ENCODE measurements at places on chromosomes 6 and 20. TPM values are rescaled to one million over a fixed set of nuclear protein-coding genes. Genes with fewer than 3 reads are reported as not detected.

DNA sequence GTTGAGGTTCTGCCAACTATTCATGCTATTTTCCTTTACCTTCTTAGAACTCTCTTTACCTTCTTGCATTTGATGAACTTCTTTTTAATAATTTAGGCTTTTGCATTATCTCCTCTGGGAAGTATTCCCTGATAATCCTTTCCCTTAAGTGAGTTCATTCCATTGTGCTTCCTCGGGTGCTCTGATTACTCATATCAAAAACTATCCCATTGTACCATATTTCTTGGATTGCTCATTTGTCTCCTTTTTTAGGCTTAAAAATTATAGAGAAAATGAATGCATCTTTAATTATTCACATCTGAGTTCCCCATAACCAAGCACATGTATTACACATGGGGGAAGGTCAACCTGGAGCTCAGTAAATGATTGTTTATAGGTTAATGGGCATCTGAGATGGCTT is 2.5 kb downstream of the CALHM4 start:
- no peak for ATAC-seq

The LY6G6D gene
- total RNA-seq: not detected

GRCh38 chr20:54549658-54550326 is 74.4 kb downstream of the DOK5 start:
- no peak for ATAC-seq

GRCh38 chr6:33856655-33857054 is 52.9 kb upstream of the MLN start:
- ATAC-seq: peak; percentile 94

The MYBL2 gene
- 95.5 TPM for total RNA-seq

- ATAC-seq: peak; percentile 81
Observed at GRCh38 chr6:7006515-7007191, 101.1 kb upstream of the RREB1 start.

DNA sequence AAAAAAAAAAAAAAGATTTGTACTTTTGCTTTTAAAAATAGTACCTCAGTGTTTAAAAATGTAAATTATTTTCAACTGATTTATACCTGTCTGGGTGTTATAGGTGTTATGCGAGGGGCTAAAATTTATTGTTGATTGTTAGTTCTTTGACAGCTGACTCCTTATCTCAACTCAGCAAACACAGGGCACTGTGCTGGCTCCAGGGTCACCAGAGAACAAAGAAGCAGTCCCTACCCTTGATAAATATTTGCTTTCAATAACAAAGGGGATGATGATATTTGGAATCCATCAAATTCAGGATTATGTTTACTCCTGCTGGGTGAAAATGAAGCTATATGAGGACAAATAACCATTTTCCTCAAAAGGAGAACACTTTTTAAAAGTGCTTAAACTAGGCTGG is 34.2 kb upstream of the KAT14 start:
- no peak for ATAC-seq

DNA sequence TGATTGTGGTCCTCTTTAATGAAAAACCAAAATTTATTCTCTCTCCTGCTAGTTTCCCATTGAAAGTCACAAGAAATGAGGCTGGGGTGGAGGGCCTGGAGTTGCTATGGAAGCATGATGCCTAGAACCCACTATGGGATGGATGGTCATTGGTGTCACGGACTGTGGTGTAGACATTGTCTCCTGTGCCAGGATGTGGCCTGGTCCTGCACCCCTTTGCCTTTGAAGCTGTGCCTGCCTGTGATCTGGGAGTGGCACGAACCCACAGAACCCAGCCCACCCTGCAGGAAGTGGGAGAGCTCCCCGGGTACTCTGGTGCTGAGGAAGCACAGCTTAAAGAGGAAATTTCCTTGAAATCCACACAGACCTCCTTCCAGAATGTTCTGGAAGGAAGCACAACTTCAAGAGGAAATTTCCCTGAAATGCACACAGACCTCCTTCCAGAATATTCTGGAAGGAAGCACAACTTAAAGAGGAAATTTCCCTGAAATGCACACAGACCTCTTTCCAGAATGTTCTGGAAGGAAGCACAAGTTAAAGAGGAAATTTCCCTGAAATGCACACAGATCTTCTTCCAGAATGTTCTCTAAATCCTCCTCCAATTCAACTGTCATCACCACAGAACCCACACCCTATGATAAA is 105.6 kb downstream of the CDH26 start:
- ATAC-seq: no peak

GRCh38 chr6:163249651-163250101 is 164.8 kb upstream of the QKI start:
- no peak for ATAC-seq

DNA sequence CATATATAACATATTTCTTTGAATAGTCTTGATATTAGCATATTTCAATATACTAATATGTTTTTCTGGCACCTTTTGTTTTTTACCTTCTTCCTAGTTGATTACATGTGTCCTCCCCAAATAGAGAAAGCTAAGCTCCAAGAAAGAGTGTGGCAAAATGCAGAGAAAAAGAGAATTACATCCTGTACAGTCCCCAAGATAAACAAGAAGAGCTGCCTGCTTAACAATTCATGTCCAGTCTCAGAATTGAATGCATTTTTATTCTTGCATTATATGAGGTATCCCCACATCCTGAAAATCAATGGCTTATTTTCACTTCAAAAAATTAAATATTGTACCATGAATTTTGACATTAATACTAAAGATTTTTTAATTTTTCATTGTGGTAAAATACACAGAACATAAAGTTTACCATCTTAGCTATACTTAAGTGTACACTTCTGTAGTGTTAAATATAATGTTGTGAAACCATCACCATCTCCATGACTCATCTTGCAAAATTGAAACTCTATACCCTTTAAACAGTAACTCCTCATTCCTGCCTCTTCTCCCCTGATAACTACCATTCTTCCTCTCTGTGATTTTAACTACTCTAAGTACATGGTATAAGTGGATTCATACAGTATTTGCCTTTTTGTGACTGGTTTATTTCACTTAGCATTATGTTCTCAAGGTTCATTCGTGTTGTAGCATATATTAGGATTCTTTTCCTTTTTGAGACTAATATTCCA is 490.3 kb downstream of the COL12A1 start:
- ATAC-seq: no peak

- no peak for ATAC-seq
Observed at GRCh38 chr20:58503668-58504067, 11.5 kb downstream of the APCDD1L start.

DNA sequence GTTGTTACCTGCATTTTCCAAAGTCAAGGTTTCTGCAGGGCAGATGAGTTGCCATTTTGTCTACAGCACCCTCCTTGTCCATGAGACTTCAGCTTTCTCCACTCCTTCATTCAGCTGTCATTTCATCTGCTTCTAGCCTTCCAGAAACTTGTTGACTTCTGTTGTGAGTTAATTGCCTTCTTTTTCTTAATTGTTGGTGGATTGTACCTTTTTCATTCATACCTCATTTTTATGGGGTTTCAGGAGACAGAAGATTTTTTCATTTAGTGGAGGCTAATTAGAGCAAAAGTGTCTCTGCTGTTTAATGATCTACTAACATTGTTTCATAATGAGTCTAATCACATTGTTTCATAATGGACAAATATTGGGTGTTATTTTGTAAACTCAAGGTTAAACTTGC is 7.5 kb upstream of the SUMO4 start:
- ATAC-seq: no peak

GRCh38 chr20:49594143-49594930 is 26.4 kb upstream of the PTGIS start:
- peak; percentile 71 for ATAC-seq

The RALGAPB gene
- total RNA-seq: 30.1 TPM

DNA sequence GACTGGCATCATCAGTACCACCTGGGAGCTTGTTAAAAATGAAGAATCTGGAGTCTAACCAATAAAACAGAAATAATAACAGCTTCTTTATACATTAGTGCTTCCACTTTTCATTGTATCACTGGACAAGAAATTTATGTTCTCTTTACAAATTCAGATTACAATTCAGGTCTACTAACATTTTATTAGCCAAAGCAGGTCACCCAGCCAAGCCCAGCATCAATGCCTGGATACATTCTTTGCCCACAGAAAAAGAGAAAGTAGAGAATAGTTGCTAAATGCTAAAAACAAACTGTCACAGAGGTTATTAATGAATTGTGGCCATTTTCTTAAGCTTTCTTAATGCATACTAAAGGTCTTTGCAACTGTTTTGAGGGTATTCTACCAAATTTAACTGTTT is 458.3 kb downstream of the BTBD3 start:
- no peak for ATAC-seq

The EEF1E1 gene
- total RNA-seq: 31.3 TPM

The NAPB gene
- total RNA-seq: 11.5 TPM

The PNLDC1 gene
- total RNA-seq: 0.82 TPM

DNA sequence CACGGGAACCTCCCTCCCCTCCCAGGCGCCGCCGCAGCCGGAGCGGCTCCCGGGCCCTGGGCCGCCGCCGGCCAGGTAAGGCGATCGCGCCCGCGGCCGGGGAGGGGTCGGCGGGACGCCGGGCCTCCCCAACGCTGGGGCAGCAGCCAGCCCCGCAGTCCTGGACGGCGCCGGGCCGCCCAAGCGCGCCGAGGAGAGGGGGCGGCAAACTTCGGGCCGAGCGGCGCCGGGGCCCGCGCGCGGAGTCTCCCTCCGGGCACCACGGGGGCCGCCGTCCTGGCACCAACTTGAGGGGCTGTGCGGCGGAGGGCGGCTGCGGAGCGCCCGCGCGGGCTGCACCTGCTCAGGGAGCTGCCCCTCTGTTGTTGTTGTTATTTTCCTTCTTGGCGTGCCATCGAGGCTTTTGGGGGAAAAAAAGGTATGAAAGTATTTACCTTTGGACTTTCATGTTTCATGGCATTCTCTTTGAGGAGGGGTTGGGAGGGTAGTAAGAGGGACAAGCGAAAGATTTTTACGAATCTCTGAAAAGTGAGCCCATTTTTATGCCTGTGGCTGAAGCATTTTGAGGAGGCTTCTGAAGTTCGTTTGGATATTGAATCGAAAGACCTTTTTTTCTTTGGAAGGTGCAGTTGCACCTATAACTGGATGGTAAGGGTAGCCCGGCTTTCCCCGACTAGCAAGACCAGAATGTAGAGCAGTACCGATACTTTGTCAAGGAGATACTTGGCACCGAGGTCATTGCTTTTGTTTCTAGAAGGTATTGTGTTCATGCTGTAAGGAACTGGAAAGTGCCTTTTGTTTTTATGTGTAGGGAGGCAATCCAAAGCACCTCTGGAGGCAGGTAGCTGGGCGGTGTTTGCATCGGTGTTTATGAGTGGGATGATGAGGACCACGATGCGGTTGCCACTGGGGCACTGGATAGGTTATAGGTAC is at the start of gene RNF182:
RNF182 (plus strand) TSS at position 4 of the 933 bp plus-strand sequence. CDS start 52,168 bp downstream, outside the sequence.
- peak; percentile 79 for ATAC-seq

- no peak for ATAC-seq
Observed at GRCh38 chr6:110315207-110315868, 42.8 kb downstream of the METTL24 start.

GRCh38 chr20:61803915-61804751 is 261.5 kb downstream of the TAF4 start:
- peak; percentile 35 for ATAC-seq

- no peak for ATAC-seq
Observed at GRCh38 chr20:52847731-52848359, 124.3 kb upstream of the TSHZ2 start.

The TSHZ2 gene
- 29.8 TPM for total RNA-seq

The ADAM33 gene
- not detected for total RNA-seq

The CTCFL gene
- not detected for total RNA-seq

- peak; percentile 40 for ATAC-seq
Observed at GRCh38 chr6:152356662-152357061, 280.5 kb downstream of the SYNE1 start.

The NQO2 gene
- 25.1 TPM for total RNA-seq

The FRMD1 gene
- not detected for total RNA-seq

GRCh38 chr6:44289726-44290260 is 19.5 kb downstream of the TMEM151B start:
- ATAC-seq: no peak

The SPATS1 gene
- not detected for total RNA-seq

GRCh38 chr6:109073344-109074132 is 21.1 kb downstream of the SESN1 start:
- peak; percentile 57 for ATAC-seq

The VWA7 gene
- total RNA-seq: 2.9 TPM

GRCh38 chr20:2840967-2841531 is 504 bp downstream of the VPS16 start:
- ATAC-seq: peak; percentile 47

The CCN2 gene
- not detected for total RNA-seq

- ATAC-seq: no peak
Observed at GRCh38 chr6:139841794-139842215, 467.4 kb upstream of the CITED2 start.

The SLC35D3 gene
- total RNA-seq: 1.9 TPM

DNA sequence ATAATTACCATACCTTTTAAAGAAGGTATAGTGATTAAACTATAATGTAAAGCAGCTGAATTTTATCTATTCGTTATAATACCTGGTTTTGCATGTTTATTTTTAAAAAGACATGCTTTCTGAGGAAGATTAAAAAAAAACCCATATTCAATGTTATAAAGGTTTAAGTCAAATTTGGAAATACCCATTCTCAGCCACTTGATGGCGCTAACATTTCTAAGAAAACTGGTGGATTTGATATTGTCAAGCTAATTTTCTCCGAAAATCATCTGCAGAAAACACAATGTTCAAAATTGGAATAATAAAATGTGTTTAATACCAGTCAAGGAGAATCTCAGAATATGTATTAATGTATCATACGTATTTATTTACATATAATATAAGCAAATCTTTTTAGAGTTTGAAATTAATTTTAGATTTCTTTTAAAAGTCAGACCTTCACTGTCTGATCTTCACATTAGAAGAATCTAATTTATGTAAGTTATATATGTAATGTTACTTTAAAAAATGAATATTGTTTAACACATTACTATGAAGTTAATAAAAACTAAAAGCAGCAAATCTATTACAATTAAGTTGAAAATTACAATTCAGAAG is 35.0 kb downstream of the SHPRH start:
- ATAC-seq: no peak

DNA sequence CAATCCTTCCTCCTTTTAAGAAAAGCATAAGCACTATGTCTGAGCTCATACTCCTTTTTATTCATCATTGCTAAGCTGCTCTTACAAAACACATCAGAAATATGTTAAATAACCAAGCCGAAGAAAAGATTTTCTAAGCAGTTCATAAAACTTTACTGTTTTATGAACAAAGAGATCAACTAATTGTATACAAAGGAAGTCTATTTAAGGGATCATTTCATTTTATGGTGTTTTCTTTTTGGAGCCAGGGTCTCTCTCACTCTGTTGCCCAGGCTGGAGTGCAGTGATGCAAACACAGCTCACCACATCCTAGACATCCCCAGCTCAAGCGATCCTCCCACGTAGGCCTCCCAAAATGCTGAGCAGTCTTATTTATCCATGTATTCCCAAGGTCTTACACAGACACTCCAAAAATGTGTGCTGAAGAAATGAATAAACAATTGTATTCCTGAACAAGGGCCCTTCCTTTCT is 9.3 kb downstream of the NUDT3 start:
- ATAC-seq: no peak

The NKAPL gene
- total RNA-seq: 0.21 TPM

- ATAC-seq: no peak
Observed at GRCh38 chr6:133704371-133704770, 184.5 kb upstream of the TCF21 start.

- ATAC-seq: no peak
Observed at GRCh38 chr20:10481676-10482075, 46.6 kb downstream of the SLX4IP start.

All from activated T-helper 17 cell treated with anti-CD3 and anti-CD28 coated beads, Interleukin-2, amount 50 U/mL, for 72 hours (primary cell).